ENCODE measurements at places on chromosomes 7 and 10. TPM values are rescaled to one million over a fixed set of nuclear protein-coding genes. Genes with fewer than 3 reads are reported as not detected.

Gene BPGM
- total RNA-seq = 11.9 TPM

Gene SORCS3
- total RNA-seq = not detected

Gene GSAP
- total RNA-seq = 25.2 TPM

Gene GPR146
- not detected for total RNA-seq

Gene MKI67
- 4.5 TPM for total RNA-seq

Gene ADAM22
- 6.4 TPM for total RNA-seq

Gene AFAP1L2
- 12.9 TPM for total RNA-seq

Gene DENND11
- 43.8 TPM for total RNA-seq

DNA sequence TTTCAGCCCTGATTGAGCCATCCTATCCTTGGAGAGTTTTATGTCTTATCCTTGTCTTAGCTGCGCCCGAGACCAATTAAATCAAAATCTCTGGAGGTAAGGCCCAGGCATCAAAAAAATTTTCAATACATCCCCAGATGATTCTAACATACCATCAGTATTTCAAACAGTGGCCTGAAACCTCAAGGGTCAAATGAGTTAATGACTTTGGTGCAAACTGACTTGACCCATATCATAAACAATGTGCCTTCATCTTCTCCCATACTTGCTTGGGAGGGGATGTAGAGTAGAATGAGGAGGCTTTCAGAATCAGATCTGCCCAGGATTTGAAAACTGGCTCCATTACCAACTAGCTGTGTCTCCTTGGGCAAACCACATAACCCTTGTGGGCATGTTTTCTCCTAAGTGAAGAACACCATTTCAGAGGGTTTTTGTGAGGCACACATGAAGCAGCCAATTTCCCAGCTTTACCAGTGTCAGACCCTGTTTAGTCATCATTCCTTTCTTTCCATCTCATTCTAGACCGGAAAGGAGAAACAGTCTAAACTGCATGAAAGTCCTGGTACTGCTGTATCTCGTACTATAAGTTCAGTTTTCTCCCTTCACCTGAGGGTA is 35.7 kb upstream of the ATXN7L1 start:
- H3K4me3 ChIP-seq = no peak overlapping the region
- H3K4me1 ChIP-seq = no peaks in the 10 kb centered on the region
- no peak for DNase-seq
- no peaks in the 10 kb centered on the region for H3K27me3 ChIP-seq
- no peaks in the 10 kb centered on the region for H3K36me3 ChIP-seq

DNA sequence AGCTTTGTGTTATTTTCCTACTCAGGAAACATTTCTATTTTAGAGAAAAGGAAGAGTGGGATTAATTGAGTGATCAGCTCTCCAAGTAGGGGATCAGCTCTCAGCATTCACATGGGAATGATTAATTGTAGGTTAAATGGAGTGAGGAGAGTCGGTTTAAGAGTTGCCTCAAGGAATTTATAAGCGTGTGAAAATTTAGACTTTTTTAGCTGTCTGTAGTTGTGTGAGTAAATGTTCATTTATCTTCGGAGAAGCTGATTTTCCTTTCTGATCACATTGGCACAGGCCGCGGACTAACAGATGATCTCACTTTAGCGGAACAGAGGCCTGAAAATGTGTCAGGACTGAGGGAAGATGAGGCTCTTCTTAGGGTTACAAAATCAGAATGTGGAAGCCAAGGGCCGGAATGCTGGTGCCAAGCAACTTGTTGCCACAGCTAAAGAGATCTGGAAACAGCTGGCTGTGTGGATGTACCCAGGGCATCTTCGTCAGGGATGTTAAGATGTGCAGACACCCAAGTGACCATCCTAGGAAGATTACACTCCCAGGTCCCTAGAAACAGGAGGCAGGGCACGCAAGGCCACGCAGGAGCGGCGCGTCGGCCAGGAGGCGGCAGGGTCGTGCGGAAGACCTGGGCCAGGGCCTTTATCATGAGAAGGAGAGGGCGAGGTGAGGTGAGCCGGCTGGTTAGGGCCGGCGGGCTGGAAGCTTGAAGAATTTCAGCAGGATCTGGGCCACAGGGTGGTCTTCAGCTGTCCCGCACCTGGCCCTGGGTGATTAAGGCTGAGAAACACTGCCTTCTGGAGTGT is 35.1 kb upstream of the TTYH3 start:
- no peak for DNase-seq
- no peaks in the 10 kb centered on the region for H3K4me1 ChIP-seq
- no peak overlapping the region for H3K4me3 ChIP-seq
- H3K36me3 ChIP-seq = no peaks in the 10 kb centered on the region
- no peaks in the 10 kb centered on the region for H3K27me3 ChIP-seq
- no peak overlapping the region for H3K27ac ChIP-seq

GRCh38 chr10:95814011-95814727 is 58.2 kb downstream of the ENTPD1 start:
- DNase-seq = no peak
- H3K27ac ChIP-seq = no peak overlapping the region
- H3K4me3 ChIP-seq = no peak overlapping the region
- H3K4me1 ChIP-seq = no peaks in the 10 kb centered on the region
- no peaks in the 10 kb centered on the region for H3K27me3 ChIP-seq

GRCh38 chr7:37784015-37784414 is 64.4 kb upstream of the NME8 start:
- DNase-seq = no peak
- no peaks in the 10 kb centered on the region for H3K36me3 ChIP-seq
- no peaks in the 10 kb centered on the region for H3K4me1 ChIP-seq
- no peak overlapping the region for H3K4me3 ChIP-seq
- no peak overlapping the region for H3K27ac ChIP-seq
- H3K27me3 ChIP-seq = no peaks in the 10 kb centered on the region

- no peak overlapping the region for H3K4me3 ChIP-seq
- H3K36me3 ChIP-seq = no peaks in the 10 kb centered on the region
Measured at GRCh38 chr10:109996225-109996624, 11.6 kb upstream of the ADD3 start.

DNA sequence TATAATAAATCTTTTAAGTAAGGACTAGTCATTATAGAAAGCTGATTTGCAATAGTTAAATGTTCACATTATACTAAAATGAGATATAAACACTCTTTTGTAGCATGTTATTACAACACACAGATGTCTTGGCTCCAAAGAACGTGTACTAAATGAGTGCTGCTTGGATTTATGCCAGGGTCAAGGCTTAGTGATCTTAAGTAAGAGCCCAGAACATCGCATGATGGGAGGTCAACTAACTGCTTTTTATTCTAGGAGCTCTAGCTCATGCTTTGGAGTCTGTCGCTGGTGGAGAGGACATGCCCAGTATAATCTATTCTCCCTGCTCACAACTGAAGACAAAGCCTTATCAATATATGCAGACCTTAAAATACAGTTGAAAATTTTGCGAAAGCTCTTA is 315.1 kb downstream of the BBS9 start:
- H3K36me3 ChIP-seq = no peaks in the 10 kb centered on the region
- H3K4me3 ChIP-seq = no peak overlapping the region
- no peak overlapping the region for H3K27ac ChIP-seq
- DNase-seq = no peak

- H3K4me1 ChIP-seq = no peaks in the 10 kb centered on the region
- no peak overlapping the region for H3K27ac ChIP-seq
- no peaks in the 10 kb centered on the region for H3K36me3 ChIP-seq
- no peaks in the 10 kb centered on the region for H3K27me3 ChIP-seq
Measured at GRCh38 chr10:59234816-59235429, 58.5 kb downstream of the PHYHIPL start.

DNA sequence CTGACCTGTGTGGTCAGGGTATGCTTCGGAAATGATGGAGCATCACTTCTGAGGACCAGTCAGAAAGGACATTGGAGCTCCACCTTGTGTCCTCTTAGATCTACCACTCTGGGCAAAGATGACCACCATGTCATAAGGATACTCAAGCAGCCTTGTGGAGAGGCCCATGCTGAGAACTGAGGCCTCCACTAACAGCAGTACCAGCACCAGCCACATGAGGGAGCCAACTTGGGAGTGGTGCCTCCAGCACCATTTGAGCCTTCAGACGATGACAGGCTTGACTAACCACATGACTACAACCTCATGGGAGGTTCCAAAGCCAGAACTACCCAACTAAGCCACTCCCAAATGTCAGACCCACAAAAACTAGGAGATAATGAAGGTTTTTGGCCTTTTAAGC is 116.0 kb downstream of the NPTX2 start:
- H3K4me3 ChIP-seq = no peak overlapping the region
- peaks cover 16% of the 10 kb centered on the region for H3K27me3 ChIP-seq
- H3K27ac ChIP-seq = no peak overlapping the region
- H3K36me3 ChIP-seq = no peaks in the 10 kb centered on the region
- H3K4me1 ChIP-seq = no peaks in the 10 kb centered on the region

DNA sequence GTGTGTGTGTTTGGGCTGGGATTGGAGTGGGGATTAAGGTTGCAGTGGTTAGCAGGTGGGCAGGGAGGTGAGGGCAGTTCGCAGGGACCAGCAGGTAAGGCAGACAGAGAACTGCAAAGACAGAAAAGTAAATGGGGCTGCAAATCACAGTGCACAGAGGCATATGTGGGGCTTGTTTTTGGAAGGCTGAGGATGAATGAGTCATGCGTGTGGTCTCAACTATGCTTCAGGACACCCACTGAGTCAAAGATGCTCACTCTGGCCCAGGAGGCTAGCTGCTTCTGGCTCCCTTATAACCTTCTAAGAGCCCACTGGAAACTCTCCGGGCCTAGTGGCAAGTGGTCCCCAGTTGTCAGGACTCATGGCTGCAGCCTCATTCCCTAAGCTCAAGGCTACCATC is 118.2 kb downstream of the ZNF248 start:
- DNase-seq = no peak
- no peaks in the 10 kb centered on the region for H3K36me3 ChIP-seq
- no peaks in the 10 kb centered on the region for H3K27me3 ChIP-seq
- no peak overlapping the region for H3K4me3 ChIP-seq

DNA sequence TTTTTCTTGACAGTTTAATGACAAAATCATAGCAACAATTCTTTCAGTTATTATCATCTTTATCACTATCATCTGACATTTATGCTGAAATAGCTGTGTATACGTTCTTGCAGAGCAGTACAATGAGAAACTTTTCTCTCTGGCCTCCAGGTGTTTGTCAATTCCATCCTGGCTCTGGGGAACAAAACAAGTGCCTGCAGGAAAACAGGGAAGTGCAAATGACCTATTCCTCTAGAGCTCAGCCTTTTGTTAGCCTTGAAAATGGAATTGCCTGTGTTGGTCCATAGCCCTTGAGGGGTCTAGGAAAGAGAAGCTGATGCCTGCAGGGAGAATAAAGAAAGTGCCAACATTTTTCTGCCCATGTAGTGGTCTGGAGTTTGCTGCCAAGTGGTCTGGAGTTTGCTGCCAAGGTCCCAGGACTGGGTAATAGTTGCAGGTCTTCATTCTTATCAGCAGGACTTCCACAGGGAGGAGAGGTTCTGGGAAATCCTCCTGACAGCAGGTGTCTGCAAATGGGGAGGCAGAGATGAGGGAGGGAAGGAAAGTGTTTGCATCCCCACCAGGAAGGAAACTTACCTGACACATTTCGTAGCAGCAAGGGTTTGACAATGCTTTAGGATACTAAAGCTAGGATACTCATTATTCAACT is 10.1 kb upstream of the CSTF2T start:
- H3K27ac ChIP-seq = no peak overlapping the region
- no peak overlapping the region for H3K4me3 ChIP-seq
- no peaks in the 10 kb centered on the region for H3K27me3 ChIP-seq
- no peak for DNase-seq
- H3K4me1 ChIP-seq = no peaks in the 10 kb centered on the region

DNA sequence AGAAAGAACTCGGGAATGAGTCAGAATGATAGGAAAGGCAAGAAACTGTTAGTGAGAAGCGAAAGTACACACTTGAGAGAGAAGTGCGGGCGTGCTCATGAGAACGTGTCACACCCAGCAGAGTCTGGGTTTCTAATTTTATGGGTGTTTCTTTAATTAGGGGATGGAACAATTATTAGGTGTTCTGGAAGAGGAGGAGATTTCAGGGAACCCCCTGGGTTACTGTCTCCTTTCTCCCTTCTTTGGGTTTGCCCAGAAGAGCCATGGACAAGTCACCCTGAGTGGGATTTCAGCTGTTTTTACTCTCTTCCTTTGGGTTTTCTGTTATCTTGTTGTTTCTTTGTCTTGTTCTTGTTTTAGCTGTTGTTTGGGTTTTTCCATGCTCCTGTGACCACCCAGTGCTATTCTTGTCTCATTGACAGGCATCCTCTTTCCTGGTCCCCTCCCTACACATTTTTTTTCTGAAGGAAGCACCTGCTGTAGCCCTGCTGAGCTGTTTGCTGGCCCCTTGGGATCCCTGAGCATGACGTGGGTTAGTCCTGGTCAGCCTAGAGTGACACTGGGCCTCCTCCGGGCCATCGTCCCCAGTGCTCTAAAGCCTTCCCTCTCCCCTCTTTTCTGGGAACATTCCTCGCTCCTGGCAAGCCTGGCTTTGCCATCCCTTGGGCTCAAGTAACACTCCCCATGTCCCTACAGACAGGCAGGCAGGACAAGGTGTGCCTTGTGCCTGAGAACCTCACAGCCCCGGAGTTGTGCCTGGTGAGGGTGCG is 3.5 kb downstream of the SH2D4B start:
- H3K36me3 ChIP-seq = no peaks in the 10 kb centered on the region
- DNase-seq = no peak
- no peak overlapping the region for H3K27ac ChIP-seq
- H3K4me3 ChIP-seq = peak overlapping the region; percentile 8
- no peaks in the 10 kb centered on the region for H3K4me1 ChIP-seq

- no peaks in the 10 kb centered on the region for H3K27me3 ChIP-seq
- no peak overlapping the region for H3K27ac ChIP-seq
- no peaks in the 10 kb centered on the region for H3K36me3 ChIP-seq
- DNase-seq = peak; percentile 38
Measured at GRCh38 chr10:120423431-120424197, 33.4 kb upstream of the PLPP4 start.

- no peaks in the 10 kb centered on the region for H3K4me1 ChIP-seq
- H3K27me3 ChIP-seq = peaks cover 18% of the 10 kb centered on the region
- no peaks in the 10 kb centered on the region for H3K36me3 ChIP-seq
- DNase-seq = no peak
- H3K27ac ChIP-seq = no peak overlapping the region
Measured at GRCh38 chr7:28539289-28539981, 127.1 kb downstream of the CREB5 start.

DNA sequence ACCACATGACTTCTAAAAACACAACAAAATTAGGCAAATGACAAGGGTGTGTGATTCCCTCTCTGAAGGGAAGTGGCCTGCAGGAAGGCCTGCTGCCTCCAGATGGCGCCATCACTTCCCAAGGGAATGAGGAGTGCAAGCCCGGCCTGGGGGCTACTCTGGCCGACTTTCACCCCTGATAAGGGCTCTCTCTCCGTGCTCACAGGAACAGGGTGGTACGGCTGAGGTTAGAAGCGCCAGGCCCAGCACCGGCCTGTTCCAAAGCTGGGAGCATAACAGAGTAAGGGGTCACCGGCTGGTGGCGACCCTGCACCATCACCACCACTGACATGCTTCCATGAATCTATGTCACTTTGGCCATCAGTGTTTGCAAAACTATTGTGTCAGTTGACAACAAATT is 13.1 kb downstream of the RBP3 start:
- no peak overlapping the region for H3K27ac ChIP-seq
- H3K4me1 ChIP-seq = no peaks in the 10 kb centered on the region
- DNase-seq = peak; percentile 34

GRCh38 chr10:73971636-73972354 is 26.1 kb upstream of the VCL start:
- peaks cover 15% of the 10 kb centered on the region for H3K4me1 ChIP-seq
- DNase-seq = no peak
- no peaks in the 10 kb centered on the region for H3K36me3 ChIP-seq
- H3K4me3 ChIP-seq = no peak overlapping the region
- no peaks in the 10 kb centered on the region for H3K27me3 ChIP-seq

All from transverse colon (tissue), 4 donors.